ENCODE measurements at places on chromosomes 7 and 10.

DNA sequence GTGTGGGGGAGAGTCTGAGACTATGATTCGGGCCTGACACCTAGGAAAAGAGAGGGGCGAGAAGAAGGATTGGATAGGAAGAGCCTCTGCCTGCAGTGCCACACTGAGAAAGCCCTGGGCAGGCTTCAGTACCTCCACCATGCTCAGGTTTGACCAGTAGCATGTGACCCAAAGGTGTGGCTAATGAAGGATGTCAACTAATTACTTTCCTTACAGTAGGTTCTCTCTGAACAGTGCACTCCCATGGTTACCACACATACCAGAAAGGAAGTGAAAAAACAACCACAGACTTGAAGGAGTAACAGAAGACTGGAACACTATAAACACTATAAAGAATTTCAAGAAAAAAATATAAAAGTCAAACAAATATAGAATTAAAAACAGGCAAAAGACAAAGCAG lies 46.2 kb downstream of the SEM1 start:
- DNase-seq = no peak

DNA sequence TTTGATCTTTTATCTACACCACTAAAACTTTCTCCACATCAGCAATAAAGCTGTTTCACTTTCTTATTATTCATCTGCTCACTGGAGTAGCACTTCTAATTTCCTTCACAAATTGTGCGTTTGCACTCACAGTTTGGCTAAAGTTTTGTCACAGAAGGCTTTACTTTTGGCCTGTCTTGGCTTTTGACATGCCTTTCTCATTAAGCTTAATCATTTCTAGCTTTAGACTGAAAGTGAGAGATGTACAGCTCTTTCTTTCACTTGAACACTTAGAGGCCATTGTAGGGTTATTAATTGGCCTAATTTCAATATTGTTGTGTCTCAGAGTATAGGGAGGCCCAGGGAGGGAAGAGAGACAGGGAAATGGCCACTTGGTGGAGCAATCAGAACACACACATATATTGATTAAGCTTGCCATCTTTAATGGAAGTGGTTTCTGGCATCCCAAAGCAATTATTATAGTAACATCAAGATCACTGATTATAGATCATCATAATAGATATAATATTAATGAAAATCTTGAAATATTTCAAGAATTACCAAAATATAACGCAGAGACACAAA lies 512.5 kb downstream of the ETV1 start:
- DNase-seq = no peak

DNA sequence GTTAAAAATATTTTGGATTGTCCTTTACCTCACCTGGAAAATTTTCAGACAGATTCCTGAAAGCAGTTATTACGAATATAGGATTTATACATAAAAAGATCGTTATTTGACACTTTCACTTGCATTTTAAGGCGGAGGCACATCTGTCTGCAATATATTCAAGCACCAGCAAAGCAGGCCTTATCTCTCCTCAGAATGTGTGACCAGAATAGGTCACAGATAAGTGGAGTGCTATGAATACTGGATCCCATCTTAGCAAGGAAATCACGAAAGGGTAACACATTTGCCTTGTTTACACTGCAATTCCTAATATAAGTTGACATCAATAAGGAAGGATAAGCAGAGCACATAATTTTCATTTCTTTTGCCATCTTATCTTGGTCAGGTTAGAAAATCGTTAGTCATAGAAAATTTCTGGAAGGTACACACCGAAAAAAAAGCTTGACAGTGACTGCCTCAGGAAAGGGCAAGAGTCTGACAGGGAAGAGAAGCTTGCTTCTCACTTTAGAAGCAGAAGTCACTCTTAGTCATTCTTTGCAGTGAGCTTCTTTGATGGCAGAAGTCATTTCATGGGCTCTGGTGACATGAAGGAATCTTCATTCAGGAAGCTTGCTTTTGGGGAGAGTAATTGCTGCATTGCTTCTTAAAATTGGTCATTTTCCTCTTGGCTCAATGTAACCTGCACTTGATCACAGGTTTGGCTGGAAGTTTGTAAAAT lies 98.1 kb upstream of the STK17A start:
- no peak for DNase-seq

DNA sequence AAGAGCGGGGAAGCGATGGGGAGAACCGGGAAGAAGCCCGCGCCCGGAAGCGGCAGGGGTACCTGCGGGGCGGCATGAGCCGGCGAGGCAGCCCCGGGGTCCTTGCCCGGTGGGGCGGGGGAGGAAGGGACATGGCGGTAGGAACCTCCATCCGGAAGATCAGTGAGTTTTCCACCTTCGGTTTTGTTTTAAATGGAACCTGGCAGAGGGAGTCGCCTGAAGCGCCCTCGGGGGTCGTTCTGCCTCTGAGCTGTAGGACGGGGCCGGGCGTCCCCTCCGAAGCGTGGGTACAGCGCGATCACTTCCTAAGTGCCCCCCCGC lies 471 bp downstream of the PFKP start:
- DNase-seq = no peak

- DNase-seq = no peak
Observed at GRCh38 chr7:151142686-151143040, 24.8 kb downstream of the GBX1 start.

All from HCT116 (cell line).